Right lobe of liver (tissue), 6 donors: ENCODE measurements at places on chromosomes 5 and 9. TPM values are rescaled to one million over a fixed set of nuclear protein-coding genes. Genes with fewer than 3 reads are reported as not detected.
A peak's percentile ranks its signal among the peaks of the same experiment; 100 is the strongest.

DNA sequence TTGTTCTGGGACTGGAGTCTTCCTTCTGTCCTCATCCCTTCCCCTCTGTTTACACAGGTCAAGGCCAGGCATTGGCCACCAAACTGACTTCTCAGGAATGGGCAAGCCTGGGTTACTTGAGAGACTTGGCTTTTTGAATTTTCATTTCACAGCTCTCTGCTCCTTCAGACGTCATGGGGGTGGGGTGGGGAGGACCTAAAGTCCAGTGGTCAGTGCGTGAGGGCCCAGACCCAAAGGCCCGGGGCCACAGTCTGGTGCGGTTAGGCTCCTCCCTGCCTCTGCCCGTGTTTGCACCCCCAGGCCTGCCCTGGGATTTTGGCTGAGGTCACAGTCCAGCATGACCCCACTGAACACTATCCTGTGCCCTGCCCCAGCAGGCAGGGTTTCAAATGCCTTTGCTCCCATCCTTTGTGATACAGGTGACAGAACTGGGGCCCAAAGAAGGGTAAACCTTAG, 4.1 kb upstream of the CXXC5 start:
- peaks cover 52% of the 10 kb centered on the region for H3K4me1 ChIP-seq
- H3K27me3 ChIP-seq: no peaks in the 10 kb centered on the region
- peak; percentile 65 for DNase-seq
- no peak overlapping the region for H3K4me3 ChIP-seq
- peak overlapping the region; percentile 63 for H3K27ac ChIP-seq

- no peak for DNase-seq
- H3K27me3 ChIP-seq: no peaks in the 10 kb centered on the region
Observed at GRCh38 chr9:121749614-121750013, 98.2 kb downstream of the DAB2IP start.

DNA sequence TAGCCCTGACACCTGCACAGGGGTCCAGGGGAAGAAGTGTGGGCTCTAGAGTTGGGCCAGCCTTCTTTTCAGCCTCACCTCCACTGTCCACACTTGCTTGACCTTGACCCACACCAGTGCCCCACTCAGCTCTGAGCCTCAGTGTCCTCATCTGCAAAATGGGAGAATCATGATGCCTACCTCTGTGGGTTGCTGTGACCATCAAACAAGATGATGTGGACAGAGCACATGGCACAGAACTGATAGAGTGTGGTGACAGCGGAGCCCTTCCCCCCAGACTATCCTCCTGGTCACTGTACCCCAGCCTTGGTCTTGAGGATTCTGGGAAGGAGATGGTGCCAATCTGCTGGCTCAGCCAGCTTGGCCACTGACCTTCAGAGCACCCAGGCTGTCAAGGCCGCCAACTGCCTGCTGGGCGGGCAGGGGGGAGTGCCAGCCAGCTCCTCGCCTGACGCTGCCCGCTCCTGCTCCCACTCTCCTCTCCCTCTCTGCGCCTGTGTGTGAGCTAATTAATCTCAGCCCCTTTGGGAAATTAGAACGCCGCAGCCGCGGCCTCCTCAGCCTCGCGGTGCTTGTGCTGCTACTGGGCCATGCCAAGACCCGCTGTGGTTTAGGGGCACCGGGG, 16.7 kb downstream of the CXXC5 start:
- H3K27me3 ChIP-seq: no peaks in the 10 kb centered on the region
- DNase-seq: no peak
- no peaks in the 10 kb centered on the region for H3K36me3 ChIP-seq
- no peak overlapping the region for H3K4me3 ChIP-seq
- H3K4me1 ChIP-seq: peaks cover 5% of the 10 kb centered on the region
- H3K27ac ChIP-seq: peak overlapping the region; percentile 80

- no peaks in the 10 kb centered on the region for H3K4me1 ChIP-seq
- H3K27ac ChIP-seq: no peak overlapping the region
- no peaks in the 10 kb centered on the region for H3K27me3 ChIP-seq
- no peaks in the 10 kb centered on the region for H3K36me3 ChIP-seq
- DNase-seq: no peak
Observed at GRCh38 chr5:93715761-93716160, 25.6 kb downstream of the POU5F2 start.

DNA sequence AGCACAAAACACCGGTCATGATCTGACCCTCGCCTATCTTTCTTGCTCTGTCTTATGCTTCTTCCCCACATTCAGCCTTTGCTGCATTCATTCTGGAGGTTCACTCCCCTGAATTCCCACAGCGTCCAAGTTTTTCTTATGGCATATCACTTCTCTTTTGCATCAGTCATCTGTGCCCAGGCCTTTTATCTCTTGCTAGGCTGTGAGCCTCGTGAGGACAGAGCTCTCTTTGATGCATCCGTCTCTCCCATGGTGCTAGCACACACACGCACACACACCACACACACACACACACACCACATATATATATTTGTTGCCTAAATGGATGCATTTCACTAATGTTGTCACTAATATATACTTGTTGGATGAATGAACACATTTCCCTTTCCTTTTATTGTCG, 45.8 kb upstream of the ATG10 start:
- no peak for DNase-seq
- H3K36me3 ChIP-seq: no peaks in the 10 kb centered on the region
- no peak overlapping the region for H3K4me3 ChIP-seq
- H3K4me1 ChIP-seq: no peaks in the 10 kb centered on the region

DNA sequence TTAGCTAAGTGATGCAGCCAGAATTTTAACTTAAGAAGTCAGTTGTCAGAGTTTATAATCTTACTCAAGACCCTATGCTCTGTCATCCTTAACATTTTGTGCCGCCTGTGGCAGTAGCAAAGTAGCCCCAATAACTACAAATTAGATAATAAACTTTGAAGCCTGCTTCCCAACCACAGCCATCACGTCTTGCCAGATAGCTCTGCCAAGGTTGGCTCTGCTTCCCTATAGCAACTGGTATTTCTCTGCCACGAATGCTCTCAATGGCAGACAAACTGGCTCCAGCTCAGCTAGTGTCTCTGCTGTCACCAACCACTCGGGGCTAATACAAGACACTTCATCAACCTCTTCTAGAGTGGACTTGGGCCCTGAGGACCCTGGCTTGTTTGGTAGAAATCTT, 576.1 kb downstream of the CDH12 start:
- DNase-seq: no peak
- no peaks in the 10 kb centered on the region for H3K27me3 ChIP-seq
- H3K4me1 ChIP-seq: no peaks in the 10 kb centered on the region
- H3K36me3 ChIP-seq: no peaks in the 10 kb centered on the region

GRCh38 chr5:160638161-160638742, 213.8 kb downstream of the ATP10B start:
- no peak for DNase-seq
- no peak overlapping the region for H3K27ac ChIP-seq
- H3K4me3 ChIP-seq: no peak overlapping the region
- no peaks in the 10 kb centered on the region for H3K4me1 ChIP-seq

- no peaks in the 10 kb centered on the region for H3K27me3 ChIP-seq
- H3K4me3 ChIP-seq: no peak overlapping the region
- no peaks in the 10 kb centered on the region for H3K4me1 ChIP-seq
- no peak for DNase-seq
- no peak overlapping the region for H3K27ac ChIP-seq
Observed at GRCh38 chr9:120970244-120970643, 43.6 kb upstream of the TRAF1 start.

DNA sequence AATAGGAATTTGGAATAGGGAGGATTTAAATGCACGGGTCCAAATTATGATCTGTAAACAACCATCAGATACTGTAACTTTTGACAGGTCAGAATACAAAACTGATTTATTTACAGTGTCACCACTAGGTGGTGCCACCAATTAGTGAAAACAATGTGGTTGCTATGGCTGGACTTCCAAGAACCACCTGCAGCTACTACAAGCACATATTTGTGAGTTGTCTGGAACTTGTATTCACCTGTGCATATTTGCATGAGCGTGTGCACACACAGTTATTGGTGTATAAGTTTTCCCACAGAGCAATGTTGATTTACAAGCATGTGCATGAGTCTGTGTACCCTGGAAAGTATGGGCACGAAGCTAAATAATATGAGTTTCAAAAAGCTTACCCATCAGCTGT, 3.0 kb upstream of the HRCT1 start:
- no peak for DNase-seq
- no peaks in the 10 kb centered on the region for H3K36me3 ChIP-seq
- no peak overlapping the region for H3K27ac ChIP-seq
- no peaks in the 10 kb centered on the region for H3K27me3 ChIP-seq
- H3K4me3 ChIP-seq: no peak overlapping the region

DNA sequence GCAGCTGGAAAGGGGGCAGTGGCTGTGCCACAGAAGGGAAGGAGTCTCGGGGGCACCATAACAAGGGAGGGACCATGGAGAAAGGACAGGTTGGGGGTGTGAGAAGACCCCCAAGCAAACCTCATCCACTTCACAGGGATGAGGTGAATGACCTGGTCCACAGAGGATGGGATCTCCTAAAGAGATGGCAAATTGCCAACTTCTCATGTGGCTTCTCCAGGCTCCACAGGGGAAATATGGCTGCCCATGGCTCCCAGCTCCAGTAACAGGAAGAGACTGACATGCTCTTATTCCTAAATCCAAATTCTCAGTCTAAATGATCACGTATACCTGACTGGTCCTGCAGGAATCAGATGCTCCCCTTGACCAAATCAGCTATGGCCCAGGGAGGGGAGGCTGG, 340.4 kb downstream of the SPOCK1 start:
- no peaks in the 10 kb centered on the region for H3K4me1 ChIP-seq
- H3K27ac ChIP-seq: no peak overlapping the region
- H3K36me3 ChIP-seq: no peaks in the 10 kb centered on the region
- H3K27me3 ChIP-seq: no peaks in the 10 kb centered on the region
- no peak overlapping the region for H3K4me3 ChIP-seq

DNA sequence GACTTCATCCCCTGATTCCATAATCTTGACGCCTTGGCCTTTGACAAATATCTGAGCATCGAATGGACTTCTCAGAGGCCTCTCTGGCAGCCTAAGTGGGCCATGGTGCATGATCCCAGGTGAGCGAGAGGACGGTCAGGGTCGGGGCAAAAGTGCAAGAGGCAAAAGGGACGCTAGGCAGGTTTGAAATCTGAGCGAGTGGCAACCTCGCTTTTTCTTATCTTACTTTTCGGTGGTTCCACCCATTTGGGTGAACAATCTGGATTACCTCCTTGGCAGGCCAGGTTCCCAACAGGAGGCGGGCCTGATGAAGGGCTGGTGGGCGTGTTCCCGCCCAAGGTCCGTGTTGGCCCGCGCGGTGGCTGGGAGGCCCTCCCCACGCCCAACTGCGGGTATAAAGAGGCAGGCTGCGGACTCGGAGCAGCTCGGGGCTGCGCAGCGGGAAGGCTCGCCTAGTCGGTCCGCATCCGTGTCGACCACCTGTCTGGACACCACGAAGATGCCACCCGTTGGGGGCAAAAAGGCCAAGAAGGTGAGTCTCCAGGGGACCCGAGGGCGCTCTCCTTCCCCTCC, at the start of gene BHMT:
Gene BHMT, plus strand, starts transcription at position 423 of the 573 bp plus-strand sequence. Its CDS starts 77 bp downstream, at position 500.
- peak within 1 kb of the TSS; percentile 33 for H3K4me3 ChIP-seq
- H3K4me1 ChIP-seq: peaks cover 32% of the 10 kb centered on the region
- H3K36me3 ChIP-seq: no peaks in the 10 kb centered on the region
- DNase-seq: peak; percentile 96
- peak within 1 kb of the TSS; percentile 82 for H3K27ac ChIP-seq

- no peak overlapping the region for H3K27ac ChIP-seq
- H3K27me3 ChIP-seq: no peaks in the 10 kb centered on the region
- H3K4me3 ChIP-seq: no peak overlapping the region
- peaks cover 4% of the 10 kb centered on the region for H3K4me1 ChIP-seq
- no peaks in the 10 kb centered on the region for H3K36me3 ChIP-seq
Observed at GRCh38 chr5:169591636-169592035, 8.1 kb downstream of the SPDL1 start.

GRCh38 chr9:116232424-116233159, 79.0 kb downstream of the PAPPA start:
- H3K27ac ChIP-seq: no peak overlapping the region
- H3K27me3 ChIP-seq: no peaks in the 10 kb centered on the region
- no peak for DNase-seq
- no peak overlapping the region for H3K4me3 ChIP-seq
- no peaks in the 10 kb centered on the region for H3K4me1 ChIP-seq

- H3K27me3 ChIP-seq: no peaks in the 10 kb centered on the region
- DNase-seq: no peak
- no peaks in the 10 kb centered on the region for H3K36me3 ChIP-seq
- H3K27ac ChIP-seq: no peak overlapping the region
Observed at GRCh38 chr9:122996586-122996985, 36.9 kb upstream of the GPR21 start.

GRCh38 chr9:124268248-124268647, 10.5 kb downstream of the NEK6 start:
- peaks cover 83% of the 10 kb centered on the region for H3K4me1 ChIP-seq
- no peak overlapping the region for H3K4me3 ChIP-seq
- no peak overlapping the region for H3K27ac ChIP-seq
- no peaks in the 10 kb centered on the region for H3K27me3 ChIP-seq
- no peak for DNase-seq

The C9orf152 gene
- total RNA-seq: not detected

The EIF4E1B gene
- not detected for total RNA-seq

The UIMC1 gene
- 15.6 TPM for total RNA-seq
